SHP77 treated with DMSO at 0.1 percent for 48 hours (cell line): ENCODE measurements at places on chromosomes 1 and 21.

DNA sequence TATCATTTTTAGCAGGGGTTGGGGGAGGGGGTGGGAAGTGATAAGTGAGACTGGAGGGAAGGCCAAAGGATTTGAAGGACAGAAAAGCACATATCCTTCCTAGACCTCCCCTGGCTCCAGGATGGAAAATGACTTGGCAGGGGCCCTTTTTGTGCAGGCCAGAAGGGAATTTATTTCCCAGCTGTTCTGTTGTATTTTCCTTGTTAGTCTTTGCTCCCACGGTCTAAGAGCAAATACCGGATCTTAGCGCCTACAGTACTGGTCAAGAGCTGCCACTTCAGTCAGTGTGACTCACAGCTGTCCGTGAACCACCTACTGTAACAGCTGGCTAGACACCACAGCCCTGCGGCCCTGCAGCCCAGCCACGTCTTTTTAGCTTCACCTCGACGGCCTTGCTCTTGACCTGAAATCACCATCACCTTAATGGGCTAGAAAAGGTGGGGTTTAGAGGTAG is 51.0 kb upstream of the ERRFI1 start:
- DNase-seq = peak; percentile 73

- DNase-seq = no peak
Measured at GRCh38 chr21:41914965-41915364, 35.8 kb upstream of the PRDM15 start.

- no peak for DNase-seq
Measured at GRCh38 chr1:36154765-36155407, 1.1 kb upstream of the MAP7D1 start.

- no peak for DNase-seq
Measured at GRCh38 chr1:162926906-162927305, 65.9 kb upstream of the CCDC190 start.

DNA sequence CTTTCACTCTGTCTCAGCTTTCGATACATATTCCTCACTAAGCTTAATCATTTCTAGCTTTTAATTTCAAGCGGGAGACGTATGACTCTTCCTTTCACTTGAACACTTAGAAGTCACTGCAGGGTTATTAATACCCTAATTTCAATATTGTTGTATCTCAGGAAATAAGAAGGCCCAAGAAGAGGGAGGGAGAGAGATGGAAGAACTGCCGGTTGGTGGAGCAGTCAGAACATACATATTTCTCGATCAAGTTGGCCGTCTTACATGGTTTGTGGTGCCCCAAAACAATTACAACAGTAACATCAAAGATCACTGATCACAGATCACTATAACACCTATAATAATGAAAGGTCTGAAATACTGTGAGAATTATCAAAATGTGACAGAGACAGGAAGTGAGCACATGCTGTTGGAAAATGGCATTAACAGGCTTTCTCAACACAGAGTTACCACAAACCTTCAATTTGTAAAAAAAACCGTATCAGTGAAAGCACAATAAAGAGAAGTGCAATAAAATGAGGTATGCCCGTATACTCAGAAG is 145.4 kb upstream of the HP1BP3 start:
- DNase-seq = no peak

GRCh38 chr1:179816196-179816960 is 61.2 kb downstream of the TOR1AIP2 start:
- DNase-seq = no peak

- no peak for DNase-seq
Measured at GRCh38 chr1:3623441-3624199, 1.2 kb upstream of the TPRG1L start.

- DNase-seq = no peak
Measured at GRCh38 chr1:169999331-169999741, 75.2 kb downstream of the KIFAP3 start.

DNA sequence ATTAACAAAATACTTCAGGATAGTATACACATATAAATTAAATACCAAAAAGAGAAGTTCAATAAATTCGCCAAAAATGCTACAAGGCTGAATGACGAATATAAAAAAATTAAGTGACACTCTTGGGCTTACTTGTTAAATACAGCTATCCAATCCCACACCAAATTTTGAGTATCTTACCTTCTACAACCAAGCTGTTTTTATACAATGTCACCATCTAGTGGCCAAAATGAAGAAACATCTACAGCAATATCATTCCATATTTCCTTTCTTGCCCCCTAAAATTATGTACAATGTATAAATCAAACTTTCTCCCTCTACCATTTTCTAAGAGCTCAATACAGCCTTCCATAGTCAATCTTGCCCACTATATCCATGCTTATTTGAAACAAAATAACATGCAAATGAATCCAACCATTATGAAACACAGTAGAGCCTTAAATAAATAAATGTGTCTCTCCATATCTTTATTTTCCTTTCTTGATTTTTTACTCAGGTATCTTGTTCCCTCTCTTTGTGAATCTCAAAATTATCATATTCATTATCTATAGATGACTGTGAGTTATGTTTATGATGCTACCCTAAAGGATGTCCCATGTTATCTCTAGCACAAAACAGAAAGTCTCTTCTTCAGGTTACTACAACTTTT is 86.3 kb downstream of the ACBD6 start:
- peak; percentile 28 for DNase-seq

DNA sequence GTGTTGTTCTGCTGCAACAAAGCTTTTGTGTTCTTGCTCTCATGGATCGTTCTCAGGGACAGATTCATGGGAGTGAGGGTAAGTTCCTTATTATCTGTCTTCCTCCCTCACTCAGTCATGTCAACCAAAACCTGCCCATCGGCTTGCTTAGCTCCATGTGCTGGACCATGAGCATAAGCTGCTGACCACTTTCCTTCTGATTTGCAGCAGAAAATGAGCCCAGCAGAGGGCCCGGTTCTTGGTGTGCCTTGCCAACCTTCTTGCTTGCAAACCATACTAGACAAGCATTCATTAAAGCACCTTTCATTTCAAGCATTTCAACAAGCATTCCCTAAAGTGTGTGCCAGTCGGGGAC is 64.0 kb upstream of the COA6 start:
- no peak for DNase-seq

DNA sequence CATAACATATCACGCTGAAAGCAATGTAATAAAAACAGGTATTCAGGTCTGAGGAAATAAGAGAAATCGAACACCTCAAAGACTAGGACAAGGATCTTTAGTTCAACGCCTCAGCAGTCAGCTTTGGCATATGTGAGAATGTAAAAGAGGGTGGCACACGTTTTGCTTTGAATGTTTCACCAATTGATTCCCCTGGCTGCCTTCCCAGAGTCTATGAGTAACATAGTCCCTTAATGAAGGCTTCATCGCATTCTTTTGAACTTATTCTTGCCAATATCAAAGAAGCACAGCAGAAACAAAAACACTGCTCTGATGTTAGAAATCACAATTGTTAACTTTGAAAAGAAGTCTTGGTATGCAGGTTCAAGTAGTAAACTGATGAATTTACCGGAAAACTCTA is 764.8 kb downstream of the ADGRL2 start:
- no peak for DNase-seq

DNA sequence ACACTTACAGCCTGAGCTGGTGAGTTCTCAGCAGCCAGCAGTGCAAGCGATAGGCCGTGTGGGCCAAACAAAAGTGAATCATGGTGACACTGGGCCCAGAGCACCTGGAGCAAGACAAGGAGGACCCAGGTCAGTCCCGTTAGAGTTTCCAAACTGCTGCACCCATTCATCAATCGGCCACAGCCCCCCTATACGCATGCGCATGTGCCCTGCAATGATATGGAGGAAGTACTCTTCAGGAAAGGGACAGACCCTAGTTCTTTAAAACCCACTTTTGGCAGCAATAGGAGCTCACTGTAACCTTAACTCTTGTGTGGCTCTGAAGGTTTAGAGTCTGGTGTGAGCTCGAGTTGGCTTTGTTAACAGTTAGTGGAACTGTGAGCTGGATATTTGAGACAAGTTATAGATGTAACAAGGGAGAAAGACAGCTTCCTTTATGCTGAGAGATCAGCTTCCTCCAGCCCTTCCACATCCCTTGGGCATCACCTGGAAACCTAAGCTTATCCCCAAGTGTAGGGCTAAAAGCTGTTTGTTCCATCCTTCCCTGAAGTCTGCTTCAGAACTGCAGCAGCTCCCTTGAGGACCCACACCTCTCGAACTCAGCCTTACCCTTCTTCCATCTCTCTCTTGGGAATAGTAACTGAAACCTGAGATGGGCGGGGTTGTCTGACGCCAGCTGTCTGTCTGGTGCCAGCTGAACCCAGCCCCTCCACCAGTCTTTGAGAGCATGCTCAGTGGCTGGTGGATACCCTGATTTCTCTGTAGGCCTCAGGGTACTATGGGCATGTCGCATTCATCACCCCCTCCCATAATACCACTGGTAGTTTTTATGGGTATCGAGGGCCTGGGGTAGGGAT is 17.7 kb downstream of the NMNAT1 start:
- peak; percentile 53 for DNase-seq

GRCh38 chr1:105591681-105592080 is 1464.8 kb upstream of the PRMT6 start:
- DNase-seq = peak; percentile 6

DNA sequence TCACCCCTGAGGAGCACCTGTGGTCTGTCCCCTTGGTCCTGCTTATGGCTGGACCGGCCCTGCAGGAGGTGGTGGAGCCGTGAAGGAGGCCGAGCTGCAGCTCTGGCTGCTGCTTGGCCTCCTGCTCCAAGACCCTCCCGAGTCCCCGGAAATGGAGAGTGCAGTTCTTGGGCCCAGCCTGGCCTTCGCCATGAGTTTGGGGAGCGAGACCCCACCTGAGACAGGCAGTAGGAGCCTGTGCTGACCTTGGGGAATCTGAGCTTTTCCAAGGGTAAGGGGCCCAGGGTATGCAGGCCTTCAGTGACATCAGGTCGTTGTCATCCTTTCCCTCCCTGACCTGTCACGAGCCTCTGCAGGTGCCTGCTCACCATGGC is 14.1 kb downstream of the TMEM201 start:
- no peak for DNase-seq

DNA sequence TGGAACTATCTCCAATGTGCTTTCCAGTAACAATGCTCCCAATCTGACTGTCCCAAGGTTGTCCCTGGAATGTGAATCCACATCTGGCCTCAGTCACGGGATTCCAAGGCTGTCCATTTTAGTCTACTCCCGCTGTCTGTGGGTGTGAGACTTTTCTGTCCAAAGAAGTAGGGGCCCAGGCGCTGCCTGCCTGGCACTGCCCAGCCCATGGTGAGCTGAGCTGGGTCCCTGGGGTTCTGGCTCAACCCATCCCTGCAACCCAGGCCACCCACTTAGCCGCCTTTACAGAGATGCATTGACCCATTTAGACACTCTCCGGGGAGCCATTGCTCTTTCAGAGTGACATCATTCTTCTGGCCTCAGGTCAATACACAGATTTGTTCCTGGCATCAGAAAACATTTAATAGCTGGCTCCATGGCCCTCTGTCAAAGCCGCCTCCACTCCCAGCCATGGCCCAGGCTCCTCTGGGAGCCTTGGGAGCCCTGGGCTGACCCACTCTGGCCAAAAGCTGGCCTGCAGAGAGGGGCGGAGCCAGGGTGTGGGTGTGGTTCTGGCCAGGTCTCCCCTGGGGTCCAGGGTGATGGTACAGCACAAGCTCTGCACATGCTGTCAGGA is 47.2 kb upstream of the PAX7 start:
- DNase-seq = no peak

DNA sequence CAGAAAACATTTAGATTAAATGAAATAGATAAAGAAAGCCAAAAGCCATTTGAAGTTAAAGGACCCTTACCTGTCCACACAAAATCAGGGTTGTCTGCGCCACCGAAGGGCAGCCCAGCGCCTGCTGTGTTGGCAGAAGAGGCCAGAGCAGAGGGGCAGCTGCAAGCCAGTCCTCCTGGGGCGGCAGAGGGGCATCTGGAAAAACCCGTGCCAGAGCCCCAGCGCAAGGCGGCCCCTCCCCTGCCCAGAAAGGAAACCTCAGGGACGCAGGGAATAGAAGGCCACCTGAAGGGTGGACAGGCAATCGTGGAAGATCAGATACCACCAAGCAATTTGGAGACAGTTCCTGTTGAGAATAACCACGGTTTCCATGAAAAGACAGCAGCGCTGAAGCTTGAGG is 10.7 kb downstream of the NDUFV3 start:
- no peak for DNase-seq

GRCh38 chr21:30268608-30269197 is 14.0 kb downstream of the KRTAP24-1 start:
- peak; percentile 18 for DNase-seq

DNA sequence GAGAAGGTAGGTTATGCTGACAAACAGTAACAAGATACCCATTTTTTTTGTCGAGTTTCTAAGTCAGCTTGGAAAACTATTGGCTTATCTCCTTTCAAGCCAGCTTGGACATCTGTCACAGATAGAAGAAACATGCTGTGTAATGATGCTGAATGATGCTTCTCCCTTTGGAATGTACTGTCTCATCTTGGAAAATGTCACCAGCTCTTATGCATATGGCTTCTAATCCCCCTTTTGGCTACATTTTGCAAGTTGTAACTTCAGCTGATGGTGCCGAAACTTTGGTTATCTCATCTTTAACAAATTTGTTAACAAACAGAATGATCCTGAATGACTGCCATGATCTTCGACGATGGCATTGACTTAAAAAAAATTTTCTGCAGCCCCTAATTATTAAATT is 68.8 kb upstream of the ST6GALNAC3 start:
- no peak for DNase-seq

DNA sequence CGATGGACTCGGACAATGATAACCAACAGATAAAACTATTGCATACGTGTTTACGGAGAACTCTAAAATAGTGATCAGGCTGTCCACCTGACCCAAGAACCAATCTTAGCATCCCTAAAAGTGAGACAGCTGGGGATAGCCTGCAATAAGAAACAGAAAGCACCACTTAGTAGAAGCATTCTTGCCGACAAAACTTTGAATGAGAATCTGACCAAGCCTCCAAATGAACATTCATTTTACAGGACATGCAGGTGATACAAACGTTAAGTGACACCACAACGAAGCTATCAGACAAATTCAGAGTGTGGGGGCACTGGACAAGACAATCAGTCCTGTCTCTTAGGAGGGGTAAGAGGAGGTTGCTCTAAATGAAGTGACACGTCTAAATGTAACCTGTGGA is 1.2 kb downstream of the PSMG1 start:
- DNase-seq = no peak

- no peak for DNase-seq
Measured at GRCh38 chr1:2358072-2358471, 33.3 kb downstream of the MORN1 start.

- no peak for DNase-seq
Measured at GRCh38 chr1:116569776-116570357, 959 bp downstream of the CD58 start.

GRCh38 chr1:181014477-181015250 is 8.0 kb downstream of the STX6 start:
- no peak for DNase-seq

GRCh38 chr1:228174482-228175315 is 9.1 kb downstream of the IBA57 start:
- no peak for DNase-seq

GRCh38 chr1:63643926-63644325 is 50.7 kb downstream of the PGM1 start:
- peak; percentile 19 for DNase-seq

DNA sequence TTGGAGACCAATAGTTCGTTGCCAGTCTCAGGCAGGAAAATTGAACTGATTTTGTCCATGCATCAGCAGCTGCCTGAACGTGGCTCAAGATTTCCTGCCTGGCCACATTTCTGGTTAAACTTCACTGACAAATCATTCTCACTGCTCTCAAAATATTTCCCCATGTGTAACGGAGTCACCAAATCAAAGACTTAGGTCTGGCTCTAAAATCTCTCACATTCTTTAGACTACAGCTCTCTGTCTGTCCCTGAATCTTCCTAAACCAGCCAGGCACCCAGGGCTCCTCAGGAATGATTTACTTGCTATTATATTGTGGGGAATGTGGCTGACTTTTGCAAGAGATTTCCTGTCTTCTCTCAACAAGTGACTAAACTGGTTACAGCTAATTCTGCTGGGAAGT is 49.2 kb upstream of the GJA8 start:
- no peak for DNase-seq

GRCh38 chr1:227961651-227962466 is 14.1 kb upstream of the WNT9A start:
- DNase-seq = no peak
